T-cell (primary cell): ENCODE measurements at places on chromosomes 6 and 20.

- DNase-seq: peak; percentile 67
Measured at GRCh38 chr6:291697-292505, at the start of gene DUSP22. TSS of gene DUSP22 (plus strand) at chr6:292487. CDS start at chr6:292540, 53 bp downstream.

DNA sequence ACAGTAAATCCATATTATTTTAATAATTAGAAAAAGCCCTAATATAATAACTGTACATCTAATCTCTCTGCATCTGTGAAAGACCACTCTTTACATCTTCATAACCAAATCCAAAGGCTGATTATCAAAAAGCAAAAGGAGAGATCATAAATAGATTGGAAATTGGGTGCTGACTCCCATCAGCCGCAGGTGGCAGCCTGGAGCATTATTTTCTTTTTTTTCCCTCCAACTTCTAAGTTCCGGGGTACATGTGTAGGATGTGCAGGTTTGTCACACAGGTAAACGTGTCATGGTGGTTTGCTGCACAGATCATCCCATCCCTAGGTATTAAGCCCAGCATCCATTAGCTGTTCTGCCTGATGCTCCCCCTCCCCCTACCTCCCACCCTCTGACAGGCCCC lies 30.5 kb downstream of the LRP11 start:
- DNase-seq: no peak

DNA sequence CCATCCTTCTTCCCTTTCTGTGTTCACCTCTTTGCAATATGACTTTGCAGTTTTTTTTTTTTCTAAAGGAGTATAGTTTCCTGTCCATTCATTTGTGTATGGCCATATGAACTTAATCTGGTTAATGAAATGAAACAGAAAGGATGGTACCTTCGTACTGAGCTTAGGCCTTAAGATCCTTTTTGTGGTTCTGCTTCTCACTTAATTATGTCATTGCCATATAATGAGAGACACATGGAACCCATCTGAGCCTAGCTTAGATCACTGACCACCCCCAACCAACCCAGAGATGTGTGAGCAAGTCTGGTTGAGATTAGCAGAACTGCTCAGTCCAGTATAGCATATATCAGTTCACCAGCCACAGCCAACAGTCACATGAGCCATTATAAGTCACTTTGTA lies 1179.6 kb downstream of the HACE1 start:
- no peak for DNase-seq

DNA sequence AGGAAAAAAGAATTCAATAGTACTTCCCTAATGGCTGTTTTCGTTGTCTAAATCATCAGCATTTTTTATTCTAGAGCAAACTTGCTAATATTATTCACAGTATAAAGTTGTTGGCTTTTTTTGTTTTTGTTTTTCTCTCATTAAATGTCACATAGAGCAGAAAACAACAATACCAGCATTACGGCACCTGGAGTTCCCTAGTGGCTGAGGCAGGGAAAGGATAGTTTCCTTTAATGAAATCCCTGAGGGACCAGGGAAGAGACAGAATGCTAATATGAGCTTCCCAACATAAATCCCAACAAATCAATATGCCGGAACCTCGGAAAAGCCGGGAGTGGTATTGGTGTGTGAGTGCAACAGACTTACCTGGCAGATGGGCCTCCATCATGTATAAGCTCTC lies 235.2 kb upstream of the ASCC3 start:
- no peak for DNase-seq

DNA sequence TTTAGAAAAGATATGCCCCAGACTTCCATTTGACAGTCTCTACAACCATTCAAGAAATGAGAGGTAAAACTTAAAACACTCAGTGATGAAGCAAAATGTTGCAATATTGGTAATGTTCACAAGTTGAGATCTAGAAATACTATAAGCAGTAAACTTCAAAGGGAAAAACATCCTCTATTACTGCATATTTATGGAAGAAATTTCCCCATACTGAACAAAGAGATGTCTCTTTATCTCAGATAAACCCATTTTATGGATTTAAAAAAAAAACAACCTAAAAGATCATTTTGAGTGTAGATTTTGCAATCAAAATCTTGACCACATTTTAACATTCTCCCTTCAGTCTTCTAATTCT lies 177.8 kb upstream of the TAB2 start:
- no peak for DNase-seq

DNA sequence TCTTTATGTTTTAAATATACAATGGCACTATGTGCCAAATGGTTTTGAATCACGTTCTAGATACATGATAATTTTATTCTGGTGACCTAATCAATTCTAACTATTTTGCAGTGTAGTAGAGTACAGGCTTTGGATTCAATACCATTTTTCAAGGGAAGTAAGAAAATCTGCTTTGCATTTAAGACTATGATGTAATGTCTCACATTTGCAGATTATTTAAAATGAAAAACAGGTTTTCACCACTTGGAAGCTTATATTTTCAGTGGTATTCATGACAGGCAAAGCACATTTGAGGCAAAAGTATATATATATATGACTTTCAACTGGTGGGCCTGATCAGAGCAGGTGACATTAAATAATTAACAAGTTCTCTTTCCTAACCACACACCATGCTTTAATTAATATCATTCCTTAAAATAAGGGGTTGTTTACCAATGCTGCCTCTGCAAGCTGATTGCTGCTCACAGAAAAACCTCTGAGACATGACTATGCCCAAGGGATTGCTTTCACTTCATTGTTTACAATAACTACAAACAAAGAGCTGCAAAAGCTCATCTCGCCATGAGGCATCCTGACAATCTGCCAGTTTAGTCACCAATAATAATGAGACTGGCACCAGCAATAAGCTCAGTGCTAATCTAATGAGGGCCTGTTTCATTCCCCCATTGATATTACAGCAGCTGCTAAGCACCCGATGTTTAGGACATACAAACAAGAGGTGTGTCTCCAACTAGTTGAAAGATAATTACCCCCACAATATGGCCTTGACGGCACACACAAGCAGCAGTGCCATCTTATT lies 1176.0 kb upstream of the GJE1 start:
- no peak for DNase-seq

DNA sequence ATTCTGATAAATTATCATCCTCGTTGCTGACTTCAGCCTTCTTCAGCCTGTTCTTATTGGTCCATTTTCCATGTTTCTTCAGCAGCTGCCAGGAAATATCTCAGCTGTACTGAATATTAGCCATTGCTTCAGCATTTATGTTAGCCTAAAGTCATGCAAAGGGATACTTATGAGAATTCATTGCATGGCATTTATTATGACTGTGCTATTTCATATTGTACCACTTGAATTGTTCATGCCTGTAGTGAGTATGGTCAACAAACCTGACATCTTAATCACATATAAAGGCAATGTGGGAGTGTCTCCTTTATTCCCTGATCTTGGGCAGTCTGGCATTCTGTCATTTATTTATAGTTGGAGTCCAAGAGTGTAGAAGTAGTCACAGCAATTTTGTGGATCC lies 193.4 kb upstream of the SLC35B3 start:
- no peak for DNase-seq

- DNase-seq: no peak
Measured at GRCh38 chr6:136599329-136600011, 49.2 kb upstream of the MAP7 start.

- DNase-seq: no peak
Measured at GRCh38 chr6:154370545-154370944, 13.9 kb upstream of the IPCEF1 start.

DNA sequence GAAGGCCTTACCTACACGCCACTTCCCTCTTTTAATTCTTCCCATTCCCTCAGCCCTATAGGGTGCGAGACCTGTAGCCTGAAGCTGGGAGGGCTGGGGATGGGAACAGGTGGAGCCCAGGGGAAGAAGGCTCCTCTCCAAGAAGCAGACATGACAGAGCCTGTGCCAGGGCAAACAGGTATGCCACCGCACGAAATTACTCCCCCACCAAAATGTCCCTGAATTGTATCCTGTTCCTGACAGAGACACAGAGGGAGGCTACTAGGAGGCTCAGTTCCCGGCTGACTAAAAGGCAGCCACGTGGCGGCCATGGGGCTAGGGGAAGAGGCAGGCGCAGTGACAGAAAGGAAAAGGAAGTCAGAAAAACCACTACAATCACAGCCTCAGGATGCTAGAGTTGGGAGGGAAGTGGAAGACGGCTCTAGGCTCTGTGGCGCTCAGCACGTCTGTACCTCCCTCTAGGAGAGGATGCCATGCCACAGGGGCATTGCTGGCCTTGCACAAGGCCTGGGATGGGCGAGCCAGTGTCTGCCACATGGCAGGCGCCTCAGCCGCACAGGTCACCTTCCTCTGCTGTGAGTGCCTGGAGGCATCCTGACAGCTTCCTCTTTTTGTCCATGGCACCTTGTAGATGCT lies 27.7 kb downstream of the TFEB start:
- peak; percentile 45 for DNase-seq

DNA sequence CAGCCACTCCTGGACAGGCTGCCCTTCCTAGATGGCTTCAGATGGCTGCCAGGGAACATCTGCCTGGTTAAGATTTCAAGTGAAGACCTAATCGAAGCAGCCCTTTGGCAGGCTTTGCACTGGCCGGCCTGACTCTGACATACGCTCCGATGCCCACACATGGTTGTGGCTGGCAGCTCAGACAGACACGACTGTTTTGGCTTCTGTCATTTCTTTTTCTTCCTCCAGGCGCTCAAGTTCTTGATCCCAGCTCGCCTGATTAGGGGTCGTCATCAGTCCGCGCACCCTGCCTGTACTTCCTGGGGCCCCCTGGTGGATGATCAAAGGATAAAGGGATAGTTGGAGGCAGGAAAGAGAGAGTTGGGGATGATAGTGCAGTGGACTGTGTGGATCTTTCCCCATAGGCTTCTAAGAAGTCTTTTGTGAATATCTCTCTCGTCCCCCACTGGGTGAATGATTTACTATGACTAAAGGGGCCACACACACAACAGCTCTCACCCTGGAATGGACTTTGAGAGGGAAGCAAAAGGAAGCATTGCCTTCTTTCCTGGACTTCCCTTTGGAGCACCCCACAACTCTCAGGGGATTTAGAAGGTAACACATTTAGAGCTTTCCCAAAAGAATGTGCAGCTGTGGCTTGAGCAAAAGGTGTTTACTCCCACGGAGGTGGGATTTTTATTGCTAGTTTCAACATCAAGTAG lies 21.4 kb upstream of the TRAM2 start:
- DNase-seq: no peak

- no peak for DNase-seq
Measured at GRCh38 chr6:15517600-15517999, 145.2 kb downstream of the DTNBP1 start.

DNA sequence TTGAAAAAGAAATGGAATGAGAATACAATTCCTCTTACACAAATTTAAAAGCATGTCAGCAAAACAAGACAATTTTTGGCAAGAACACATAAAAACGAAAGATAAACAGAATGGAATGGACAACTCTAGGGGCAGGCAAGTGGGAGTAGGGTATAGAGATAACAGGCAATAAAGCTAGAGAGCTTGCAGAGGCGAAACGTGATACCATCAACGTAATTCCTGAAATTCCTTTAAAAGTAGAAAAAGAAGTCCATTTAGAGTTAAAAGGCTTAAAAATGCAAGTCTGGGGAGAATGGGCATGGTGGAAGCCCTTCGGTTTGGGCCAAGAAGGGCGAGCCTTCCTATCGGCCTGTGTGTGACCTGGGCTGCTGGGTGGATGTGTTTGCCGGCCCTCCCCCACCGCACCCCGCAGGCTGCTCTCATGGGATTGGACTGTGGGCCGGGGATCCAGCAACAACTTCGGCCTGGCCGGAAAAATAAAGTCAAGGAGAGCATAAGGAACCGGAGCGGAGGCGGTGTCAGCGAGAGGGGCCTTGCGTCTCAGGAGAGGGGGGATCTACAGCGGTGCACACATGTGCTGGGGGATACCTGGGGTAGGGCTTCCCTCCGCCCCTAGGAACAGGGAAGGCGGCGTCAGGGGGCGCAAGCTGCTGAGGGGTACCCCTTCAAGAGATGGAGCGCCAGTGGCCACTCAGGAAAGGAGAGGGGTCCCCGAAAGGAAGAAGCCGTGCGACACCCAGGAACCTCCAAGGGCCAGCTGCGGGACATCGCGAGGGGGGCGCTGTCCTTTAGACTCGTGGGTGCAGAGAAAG lies 4.1 kb downstream of the TMEM239 start:
- no peak for DNase-seq

DNA sequence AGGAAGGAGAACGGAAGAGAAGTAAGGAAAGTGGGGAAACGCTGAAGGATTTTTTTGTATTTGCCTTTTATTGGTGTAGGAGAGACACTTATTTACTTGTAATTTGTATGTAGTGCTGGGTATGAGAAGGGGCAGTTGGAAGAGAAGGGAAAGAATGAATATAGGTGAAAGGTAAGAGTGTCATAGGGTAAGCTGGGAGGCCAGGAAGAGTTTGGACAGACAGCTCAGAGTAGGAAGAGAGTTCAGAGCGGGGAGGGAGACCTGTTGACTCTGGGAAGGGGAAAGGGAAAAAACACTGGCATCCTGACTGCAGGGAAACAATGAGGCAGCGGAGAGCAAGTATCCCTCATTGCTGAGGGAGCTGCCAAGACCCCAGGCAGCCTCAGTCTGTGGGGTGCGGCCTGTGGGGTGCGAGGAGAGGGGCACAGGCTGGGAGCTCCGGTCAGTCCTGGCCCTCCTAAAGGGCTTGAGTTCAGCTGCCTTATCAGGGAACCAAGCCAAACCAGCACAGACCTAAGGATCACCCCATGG lies 3.1 kb downstream of the TRAF3IP2 start:
- no peak for DNase-seq

GRCh38 chr6:34531580-34532201 lies 24.4 kb downstream of the SPDEF start:
- no peak for DNase-seq

DNA sequence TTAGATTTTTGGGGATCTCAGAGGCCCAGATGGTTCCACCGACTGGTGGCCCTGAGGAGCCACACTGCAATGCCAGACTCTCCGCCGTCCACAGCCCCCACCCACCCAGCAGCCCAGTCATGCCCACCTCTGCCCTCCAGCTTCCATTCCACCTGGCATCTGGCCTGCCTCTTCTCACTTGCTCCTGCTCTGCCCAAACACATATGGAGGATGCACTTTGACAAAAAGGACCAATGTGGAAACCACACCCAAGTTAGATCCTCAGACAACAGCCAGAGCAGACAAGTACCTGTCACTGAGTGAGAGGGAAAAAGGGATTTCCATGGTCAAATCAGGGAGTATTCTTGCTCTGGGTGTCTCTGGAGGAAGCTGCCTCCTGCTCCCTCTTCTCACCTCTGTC lies 120.6 kb upstream of the NXT1 start:
- DNase-seq: no peak

DNA sequence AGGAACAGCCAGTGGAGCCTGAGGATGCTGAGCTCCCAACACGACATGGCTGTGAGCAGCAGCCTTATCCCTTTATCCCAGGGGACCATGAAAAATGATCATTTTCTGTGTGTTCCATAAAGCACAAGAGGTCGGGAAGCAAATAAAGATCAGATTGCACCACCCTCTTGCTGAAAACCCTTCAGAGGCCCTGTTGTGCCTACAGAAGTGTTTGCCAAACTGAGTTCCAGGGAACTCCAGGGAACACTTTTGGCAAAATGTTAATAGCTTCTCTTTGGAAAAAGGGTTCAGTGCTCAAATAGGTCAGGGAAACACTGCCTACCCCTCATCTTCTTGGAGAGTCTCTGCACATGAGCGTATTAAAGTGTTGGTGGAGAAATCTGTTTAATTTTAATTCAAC lies 24.4 kb downstream of the ARMC2 start:
- DNase-seq: no peak

- DNase-seq: no peak
Measured at GRCh38 chr6:38239719-38240451, 399.8 kb downstream of the BTBD9 start.

- DNase-seq: no peak
Measured at GRCh38 chr6:106120006-106120405, 33.9 kb downstream of the PRDM1 start.
